Sigmoid colon (tissue), 7 donors: ENCODE measurements at places on chromosomes 5 and 9. TPM values are rescaled to one million over a fixed set of nuclear protein-coding genes. Genes with fewer than 3 reads are reported as not detected.
A peak's percentile ranks its signal among the peaks of the same experiment; 100 is the strongest.

DNA sequence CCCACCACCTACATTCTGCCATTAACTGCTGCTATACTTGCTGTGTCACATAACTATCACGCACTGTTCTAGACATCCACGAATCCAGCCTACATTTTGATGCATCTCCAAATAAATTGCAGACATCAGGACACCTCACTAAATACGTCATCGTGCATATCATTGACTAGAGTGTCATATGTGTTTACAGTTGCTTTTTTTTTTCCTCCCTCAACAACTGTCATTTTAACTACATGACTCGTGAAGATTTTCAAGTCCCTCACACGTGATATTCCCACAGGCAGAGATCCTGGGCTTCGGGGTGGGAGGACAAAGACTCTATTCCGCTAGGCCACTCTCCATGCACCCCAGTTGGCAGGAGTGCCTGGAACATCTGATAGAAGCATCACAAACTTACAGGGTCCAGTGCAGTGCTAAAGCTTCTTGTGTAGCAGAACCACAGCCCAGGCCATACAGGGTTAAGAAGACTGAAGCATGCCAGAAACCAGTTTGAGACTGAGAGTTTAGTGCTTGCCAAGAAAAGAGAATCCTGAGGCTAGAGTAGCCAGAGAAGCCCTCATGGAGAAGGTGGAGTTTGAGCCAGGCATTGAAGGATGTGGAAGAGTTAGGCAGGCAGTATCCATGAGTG lies 1.1 kb downstream of the PCYOX1L start:
- peak overlapping the region; percentile 58 for H3K4me3 ChIP-seq
- DNase-seq = no peak
- H3K27ac ChIP-seq = peak overlapping the region; percentile 73
- H3K4me1 ChIP-seq = peaks cover 10% of the 10 kb centered on the region
- H3K36me3 ChIP-seq = no peaks in the 10 kb centered on the region
- H3K27me3 ChIP-seq = no peaks in the 10 kb centered on the region

Gene TAF7
- total RNA-seq = 49.6 TPM

DNA sequence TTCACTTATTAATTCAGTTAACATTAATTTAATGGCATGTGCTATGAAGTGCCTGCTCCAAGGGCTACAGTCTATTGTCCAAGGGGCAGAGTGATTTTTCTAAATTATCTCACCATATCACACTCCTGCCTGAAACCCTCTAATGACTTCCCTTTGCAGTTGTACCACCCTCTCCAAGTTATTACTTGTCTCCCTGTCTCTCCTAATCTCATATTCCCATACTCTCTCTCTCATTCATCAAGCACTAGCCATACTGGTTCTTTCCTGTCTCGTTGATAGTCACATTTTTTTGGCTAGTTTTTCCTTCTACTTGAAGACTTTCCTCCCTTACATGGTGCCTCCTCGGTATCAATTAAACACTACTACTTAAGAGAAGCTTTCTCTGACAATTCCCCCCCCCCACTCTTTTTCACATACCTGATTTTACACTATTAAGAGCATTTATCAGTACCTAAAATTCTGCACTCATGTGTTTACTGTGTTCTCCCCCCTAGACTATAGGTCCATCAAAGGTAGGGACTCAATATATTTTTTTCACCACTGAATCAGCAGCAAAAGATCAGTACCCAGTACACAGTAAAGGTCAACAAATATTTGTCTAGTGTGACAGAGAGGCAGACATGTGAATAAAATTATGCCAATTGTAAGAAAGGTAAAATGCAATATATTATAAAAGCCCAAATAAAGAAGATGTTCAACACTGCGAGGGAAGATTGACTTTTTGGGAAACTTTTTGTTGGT lies 19.0 kb downstream of the RICTOR start:
- DNase-seq = no peak
- H3K36me3 ChIP-seq = no peaks in the 10 kb centered on the region
- no peak overlapping the region for H3K4me3 ChIP-seq
- no peaks in the 10 kb centered on the region for H3K27me3 ChIP-seq

DNA sequence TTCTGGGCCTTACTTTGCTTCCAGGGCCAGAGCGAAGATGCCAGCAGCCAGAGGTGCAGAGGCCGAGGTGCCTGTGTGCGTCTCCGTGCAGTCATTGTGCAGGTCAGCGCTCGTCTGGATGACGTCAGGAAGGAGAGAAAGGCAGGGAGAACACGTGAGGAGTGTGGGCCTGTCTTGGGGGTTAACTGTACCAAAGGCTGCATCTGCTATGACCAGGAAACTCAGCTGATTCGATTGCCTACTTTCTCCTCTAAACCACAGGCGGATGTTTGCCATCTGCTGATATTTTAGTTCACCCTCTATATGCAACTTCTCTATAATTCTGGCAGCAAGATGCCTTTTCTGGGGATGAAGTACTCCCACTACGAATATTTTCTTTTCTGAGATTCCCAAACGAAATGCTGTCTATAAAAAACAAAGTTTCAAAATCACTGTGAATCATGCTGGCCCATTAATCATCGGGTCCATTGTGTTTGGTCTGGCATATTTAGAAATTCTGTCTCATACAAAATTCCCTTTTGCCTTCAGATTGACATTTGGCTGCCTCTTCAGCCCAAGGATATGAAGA lies 24.8 kb downstream of the PCSK1 start:
- H3K27ac ChIP-seq = no peak overlapping the region
- H3K27me3 ChIP-seq = no peaks in the 10 kb centered on the region
- no peak for DNase-seq
- H3K36me3 ChIP-seq = no peaks in the 10 kb centered on the region
- H3K4me3 ChIP-seq = no peak overlapping the region

DNA sequence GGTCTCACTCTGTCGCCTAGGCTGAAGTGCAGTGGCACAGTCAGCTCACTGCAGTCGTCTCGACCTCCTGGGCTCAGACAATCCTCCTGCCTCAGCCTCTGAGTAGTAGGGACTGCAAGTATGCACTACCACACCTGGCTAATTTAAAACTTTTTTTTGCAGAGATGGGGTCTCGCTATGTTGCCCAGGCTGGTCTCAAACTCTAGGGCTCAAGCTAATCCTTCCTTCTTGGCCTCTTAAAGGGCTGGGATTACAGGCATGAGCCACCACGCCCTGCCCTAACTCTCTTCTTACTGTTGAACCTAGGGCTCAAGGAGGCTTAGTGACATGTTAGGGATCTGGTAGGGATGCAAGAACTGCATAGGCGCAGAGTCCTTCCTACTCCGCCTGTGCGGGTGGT lies 65.3 kb downstream of the SNX30 start:
- no peak overlapping the region for H3K27ac ChIP-seq
- H3K4me1 ChIP-seq = peaks cover 7% of the 10 kb centered on the region
- H3K36me3 ChIP-seq = no peaks in the 10 kb centered on the region
- H3K4me3 ChIP-seq = no peak overlapping the region
- no peak for DNase-seq

DNA sequence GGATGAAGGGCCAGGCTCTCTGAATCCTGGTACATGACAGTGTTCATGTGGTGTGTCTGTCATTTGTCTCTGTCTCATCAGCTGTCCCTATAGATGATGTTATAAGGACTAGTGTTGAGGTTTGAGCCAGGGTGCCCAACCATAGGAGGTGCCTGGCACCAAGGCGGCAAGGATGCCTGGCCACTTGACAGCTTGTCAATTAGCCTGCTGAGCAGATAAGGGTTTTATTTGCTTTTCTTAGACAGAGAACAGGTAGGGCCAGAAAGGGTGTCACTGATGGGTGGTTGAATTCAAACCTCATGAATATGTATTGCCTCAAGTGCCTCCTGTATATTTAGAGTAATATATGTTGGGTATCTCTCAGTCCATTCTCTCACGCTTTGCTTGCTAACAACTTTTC lies 30.1 kb upstream of the AUH start:
- H3K36me3 ChIP-seq = no peaks in the 10 kb centered on the region
- no peak for DNase-seq
- no peaks in the 10 kb centered on the region for H3K27me3 ChIP-seq

GRCh38 chr5:34045996-34046395 lies 3.0 kb upstream of the C1QTNF3 start:
- no peaks in the 10 kb centered on the region for H3K27me3 ChIP-seq
- DNase-seq = no peak
- no peaks in the 10 kb centered on the region for H3K36me3 ChIP-seq
- peak overlapping the region; percentile 61 for H3K27ac ChIP-seq

DNA sequence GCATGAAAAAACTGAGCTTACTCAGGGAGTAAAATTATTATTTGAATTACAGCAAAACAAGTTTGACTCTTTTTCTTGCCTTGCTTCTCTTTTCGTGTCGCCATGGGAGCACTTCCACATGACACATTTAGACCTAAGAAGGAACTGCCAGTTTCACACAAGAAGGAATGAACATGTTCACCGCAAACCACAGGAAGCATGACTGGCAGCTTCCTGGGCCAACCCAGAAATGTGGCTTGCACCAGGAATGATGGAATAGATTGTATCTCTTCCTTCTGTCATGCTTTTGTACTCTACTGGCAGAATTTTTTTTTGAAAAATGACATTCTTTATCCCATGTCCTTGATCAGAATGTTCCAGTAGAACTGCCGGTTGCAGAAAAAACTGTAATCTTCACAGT lies 32.9 kb upstream of the MAN2A1 start:
- peak; percentile 68 for DNase-seq
- no peaks in the 10 kb centered on the region for H3K27me3 ChIP-seq
- H3K27ac ChIP-seq = no peak overlapping the region
- H3K4me1 ChIP-seq = no peaks in the 10 kb centered on the region

Gene TRPM6
- 0.41 TPM for total RNA-seq

- no peak for DNase-seq
- no peak overlapping the region for H3K4me3 ChIP-seq
- no peaks in the 10 kb centered on the region for H3K4me1 ChIP-seq
- no peak overlapping the region for H3K27ac ChIP-seq
- no peaks in the 10 kb centered on the region for H3K36me3 ChIP-seq
Observed at GRCh38 chr9:95724253-95724991, 151.1 kb upstream of the ERCC6L2 start.

GRCh38 chr5:36658038-36658756 lies 51.8 kb downstream of the SLC1A3 start:
- H3K4me1 ChIP-seq = peaks cover 11% of the 10 kb centered on the region
- no peak for DNase-seq
- no peaks in the 10 kb centered on the region for H3K27me3 ChIP-seq
- no peak overlapping the region for H3K4me3 ChIP-seq
- peak overlapping the region; percentile 33 for H3K27ac ChIP-seq

DNA sequence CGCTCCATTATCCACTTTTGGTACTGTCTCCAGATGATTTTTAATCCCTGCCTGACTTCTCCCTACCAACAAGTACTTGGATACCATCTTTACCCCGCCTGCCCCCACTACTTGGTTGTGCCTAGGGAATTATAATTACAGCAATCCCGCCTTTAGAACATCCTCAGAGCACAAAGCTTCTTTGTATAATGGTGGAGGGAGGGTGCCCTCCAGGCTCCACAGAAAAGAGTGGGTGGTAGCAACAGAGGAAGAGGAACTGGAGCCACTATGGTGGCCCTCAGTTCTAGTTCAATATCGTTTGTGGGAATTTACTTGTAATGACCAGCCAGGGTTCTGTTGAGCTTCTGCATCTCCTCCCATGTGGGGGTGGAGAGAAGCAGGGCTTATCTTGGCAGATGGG lies 79.0 kb upstream of the RNF38 start:
- no peaks in the 10 kb centered on the region for H3K27me3 ChIP-seq
- H3K27ac ChIP-seq = no peak overlapping the region
- peaks cover under 1% of the 10 kb centered on the region for H3K4me1 ChIP-seq
- H3K36me3 ChIP-seq = no peaks in the 10 kb centered on the region
- no peak for DNase-seq
- no peak overlapping the region for H3K4me3 ChIP-seq

DNA sequence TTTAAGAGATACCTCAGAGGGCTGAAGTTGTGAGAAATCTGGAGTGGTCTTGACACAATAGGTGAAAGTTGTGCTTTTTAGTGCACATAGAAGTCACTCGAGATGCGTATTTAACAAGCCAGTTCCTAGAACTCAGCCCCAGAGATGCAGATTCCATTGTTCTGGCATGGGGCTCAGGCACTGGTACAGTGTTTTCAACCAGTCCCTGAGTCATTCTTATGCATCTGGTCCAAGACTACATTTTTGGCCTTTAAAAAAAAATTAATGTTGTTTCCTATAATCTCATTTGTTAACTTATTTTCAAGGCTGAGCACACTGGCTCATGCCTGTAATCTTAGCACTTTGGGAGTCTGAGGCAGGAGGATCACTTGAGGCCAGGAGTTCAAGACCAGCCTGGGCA lies 29.6 kb downstream of the PTTG1 start:
- H3K27ac ChIP-seq = no peak overlapping the region
- H3K27me3 ChIP-seq = no peaks in the 10 kb centered on the region
- no peak for DNase-seq
- no peaks in the 10 kb centered on the region for H3K4me1 ChIP-seq
- no peak overlapping the region for H3K4me3 ChIP-seq

Gene HCN1
- total RNA-seq = 0.14 TPM

DNA sequence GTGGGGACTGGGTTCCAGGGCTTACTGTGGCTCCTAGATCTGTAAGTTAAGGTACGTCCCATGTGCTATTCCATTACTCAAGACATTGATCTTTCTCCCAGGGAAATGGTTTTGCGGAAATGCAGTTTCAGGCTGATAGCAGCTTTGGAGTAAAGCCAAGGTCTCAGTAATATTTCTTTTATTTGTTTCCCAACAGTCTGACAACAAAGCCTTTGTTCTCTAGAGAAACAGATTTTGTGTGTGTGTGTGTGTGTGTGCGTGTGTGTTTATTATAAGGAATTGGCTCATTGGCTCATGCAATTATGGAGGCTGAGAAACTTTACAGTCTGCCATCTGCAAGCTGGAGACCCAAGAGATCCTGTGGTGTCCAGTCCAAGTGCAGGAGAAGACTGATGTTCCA lies 12.1 kb upstream of the POC5 start:
- H3K27ac ChIP-seq = no peak overlapping the region
- no peak for DNase-seq
- H3K4me3 ChIP-seq = no peak overlapping the region

- no peaks in the 10 kb centered on the region for H3K4me1 ChIP-seq
- H3K27me3 ChIP-seq = no peaks in the 10 kb centered on the region
- H3K4me3 ChIP-seq = no peak overlapping the region
- no peak for DNase-seq
- no peak overlapping the region for H3K27ac ChIP-seq
- H3K36me3 ChIP-seq = no peaks in the 10 kb centered on the region
Observed at GRCh38 chr5:29240379-29240778, 1953.1 kb upstream of the CDH6 start.

DNA sequence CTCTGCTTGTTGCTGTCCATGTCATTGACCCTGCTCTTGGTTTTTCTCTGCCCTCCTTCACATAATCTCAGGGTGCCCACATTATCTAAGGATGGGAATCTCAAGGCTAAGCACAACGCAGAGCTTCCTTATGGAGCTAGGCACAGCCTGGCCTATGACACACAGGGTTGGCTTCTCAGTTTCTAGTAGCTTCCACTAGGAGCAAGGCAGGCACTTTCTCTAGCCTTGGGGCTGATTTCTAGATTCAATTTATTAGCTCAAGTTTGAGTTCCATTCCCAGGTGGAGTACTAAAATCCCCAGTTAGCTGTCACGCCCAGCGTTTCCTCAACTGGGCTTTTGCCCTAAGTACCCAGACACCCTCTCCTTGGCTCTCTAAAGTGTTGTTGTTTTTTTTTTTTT lies 12.4 kb downstream of the IL4 start:
- no peak overlapping the region for H3K4me3 ChIP-seq
- DNase-seq = no peak
- H3K4me1 ChIP-seq = no peaks in the 10 kb centered on the region
- H3K27ac ChIP-seq = no peak overlapping the region
- H3K36me3 ChIP-seq = no peaks in the 10 kb centered on the region
- no peaks in the 10 kb centered on the region for H3K27me3 ChIP-seq

GRCh38 chr5:177116631-177117373 lies 16.8 kb upstream of the NSD1 start:
- H3K36me3 ChIP-seq = no peaks in the 10 kb centered on the region
- H3K4me3 ChIP-seq = no peak overlapping the region
- no peaks in the 10 kb centered on the region for H3K27me3 ChIP-seq
- peaks cover 13% of the 10 kb centered on the region for H3K4me1 ChIP-seq
- peak overlapping the region; percentile 72 for H3K27ac ChIP-seq
- DNase-seq = peak; percentile 96
